Activated naive CD8-positive, alpha-beta T cell treated with anti-CD3 and anti-CD28 coated beads, Interleukin-2, amount 50 U/mL, for 24 hours (primary cell): ENCODE measurements at places on chromosomes 7 and 10.

- DNase-seq = no peak
These were observed 28.5 kb downstream of the NAPEPLD start for GRCh38 chr7:103120362-103120761.

- no peak for DNase-seq
These were observed 15.9 kb downstream of the VIPR2 start for GRCh38 chr7:159128767-159129166.

DNA sequence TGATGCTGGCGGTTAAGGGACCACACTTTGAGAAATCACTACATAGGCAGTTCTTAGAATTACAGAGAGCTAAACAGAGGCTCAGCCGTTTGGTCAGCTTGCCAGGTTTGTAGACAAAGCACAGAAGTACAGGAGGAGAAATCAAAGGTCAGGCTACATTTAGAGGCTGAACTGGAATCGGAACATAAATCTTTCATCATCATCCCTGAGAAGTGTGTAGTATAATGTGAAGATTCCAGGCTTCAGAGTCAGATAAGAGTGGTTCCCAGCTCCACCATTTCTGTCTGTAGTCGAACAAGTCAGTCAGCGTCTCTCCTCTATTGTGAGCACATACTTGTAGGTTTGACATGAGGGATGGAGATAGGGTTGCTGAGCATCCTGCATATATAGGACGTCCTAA, 18.9 kb downstream of the CDK1 start:
- DNase-seq = no peak

DNA sequence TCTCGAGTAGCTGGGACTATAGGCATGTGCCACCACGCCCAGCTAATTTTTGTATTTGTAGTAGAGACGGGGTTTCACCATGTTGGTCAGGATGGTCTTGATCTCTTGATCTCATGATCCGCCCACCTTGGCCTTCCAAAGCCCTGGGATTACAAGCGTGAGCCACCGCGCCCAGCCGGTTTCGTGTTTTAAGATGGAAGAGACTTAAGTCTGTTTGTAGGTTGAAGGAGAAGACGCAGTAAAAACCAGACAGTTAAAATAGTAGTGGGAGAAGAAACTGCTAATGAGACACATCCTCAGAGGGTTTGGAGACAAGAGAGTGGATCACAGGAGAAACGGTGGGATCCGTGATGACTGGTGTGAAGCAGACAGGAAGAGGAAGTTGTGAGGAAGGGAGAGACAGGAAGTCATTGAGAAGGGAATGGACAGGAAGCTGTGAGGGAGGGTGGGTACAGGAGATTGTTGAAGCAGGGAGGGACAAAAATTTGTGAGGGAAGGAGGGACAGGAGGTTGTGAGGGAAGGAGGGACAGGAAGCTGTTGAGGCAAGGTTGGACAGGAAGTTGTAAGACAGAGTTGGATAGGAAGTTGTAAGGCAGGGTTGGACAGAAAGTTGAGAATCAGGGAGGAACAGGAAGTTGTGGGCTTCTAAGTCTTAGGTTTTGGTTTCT, 115.5 kb downstream of the WDFY4 start:
- DNase-seq = no peak

DNA sequence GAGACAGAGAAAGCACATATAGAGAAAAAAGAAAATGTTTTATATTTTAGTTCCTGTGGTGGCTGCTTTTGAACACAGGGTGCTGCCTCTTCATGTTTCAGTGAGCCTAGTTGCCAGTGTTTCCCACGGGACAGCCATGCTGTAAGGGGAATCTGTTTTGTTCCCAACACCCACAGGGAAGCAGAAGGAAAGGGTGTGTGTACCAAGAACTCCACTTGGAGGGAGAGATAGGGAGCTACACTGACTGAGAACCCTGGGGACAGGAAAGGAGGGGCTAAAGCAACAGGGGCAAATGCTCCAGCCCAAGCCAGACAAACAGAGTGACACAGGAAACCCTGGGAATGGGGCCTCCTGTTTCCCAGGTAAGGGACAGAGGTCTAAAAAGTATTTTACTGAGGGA, 40.2 kb downstream of the FRMPD2 start:
- DNase-seq = no peak

DNA sequence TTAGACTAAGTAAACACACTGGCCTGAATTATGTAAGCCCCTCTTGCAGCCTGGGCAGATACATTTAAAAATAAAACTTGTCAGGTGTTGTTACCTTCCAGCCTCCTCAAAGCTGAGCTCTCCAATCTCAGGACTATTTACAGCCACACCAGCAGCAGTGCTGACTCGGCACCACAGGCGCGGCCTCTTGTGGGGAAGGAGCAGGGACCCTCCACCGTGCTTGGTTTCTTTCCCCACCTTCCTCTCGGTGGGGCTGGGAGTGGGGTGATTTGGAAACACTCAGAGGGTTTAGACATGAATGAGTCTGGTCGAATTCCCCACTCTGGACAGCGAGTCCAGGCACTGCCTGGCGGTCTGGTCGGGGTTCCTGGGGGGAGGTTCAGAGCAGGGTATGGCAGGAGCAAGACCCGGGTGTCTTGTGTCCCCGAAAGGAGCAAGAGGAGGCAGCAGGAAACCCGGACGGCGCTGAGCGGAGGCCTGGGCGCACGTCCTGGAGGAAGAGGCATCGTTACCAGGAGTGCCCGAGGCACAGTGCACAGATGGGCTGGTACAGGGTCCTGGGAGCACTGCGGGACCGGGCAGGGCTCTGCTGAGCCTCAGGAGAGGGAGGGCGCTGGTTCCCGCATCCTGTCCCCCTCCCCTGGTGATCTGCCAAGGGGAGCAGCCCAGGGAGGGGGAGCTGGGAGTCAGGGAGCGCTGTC, 29.2 kb upstream of the CFAP46 start:
- no peak for DNase-seq

DNA sequence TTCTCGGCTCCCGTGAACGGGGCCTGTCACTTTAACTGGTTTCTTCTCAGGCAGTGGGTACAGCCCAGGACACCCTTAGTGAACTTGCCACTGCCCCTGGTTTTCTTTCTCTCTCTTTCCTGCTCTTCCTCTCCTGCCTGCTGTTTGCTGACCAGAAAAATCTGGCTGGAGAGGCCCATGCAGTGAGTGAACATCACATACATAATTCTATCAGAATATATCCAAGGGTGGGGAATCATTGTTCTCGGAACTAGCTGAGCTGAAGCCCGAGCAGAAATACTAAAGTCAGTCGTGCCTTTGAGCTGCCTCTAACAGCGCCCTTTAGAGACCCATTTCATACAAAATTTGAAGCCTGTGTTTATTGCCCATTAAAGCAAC, 501.5 kb upstream of the GALNT17 start:
- DNase-seq = no peak

- DNase-seq = no peak
These were observed 91.2 kb downstream of the LCOR start for GRCh38 chr10:96922978-96923948.

DNA sequence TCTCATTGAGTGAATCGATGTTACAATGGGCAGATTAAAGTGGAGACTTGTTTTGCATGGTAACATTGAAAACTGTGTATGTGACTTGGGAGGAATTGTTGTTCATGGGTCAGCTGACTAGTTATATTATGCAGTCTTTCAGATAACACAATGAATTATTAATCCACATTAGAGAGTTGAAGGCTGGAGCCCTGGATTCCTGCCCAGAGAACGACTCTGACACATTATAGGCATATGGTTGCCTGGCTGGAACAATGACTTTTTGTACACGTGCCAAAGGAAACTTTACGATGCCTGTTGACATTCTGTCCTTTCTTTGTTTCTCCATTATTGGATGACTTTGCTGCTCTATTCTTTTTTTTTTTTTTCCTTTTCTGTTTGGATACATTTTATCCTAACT, 52.3 kb upstream of the TMEM229A start:
- DNase-seq = no peak

- no peak for DNase-seq
These were observed 41.4 kb upstream of the TECTB start for GRCh38 chr10:112241651-112242341.

DNA sequence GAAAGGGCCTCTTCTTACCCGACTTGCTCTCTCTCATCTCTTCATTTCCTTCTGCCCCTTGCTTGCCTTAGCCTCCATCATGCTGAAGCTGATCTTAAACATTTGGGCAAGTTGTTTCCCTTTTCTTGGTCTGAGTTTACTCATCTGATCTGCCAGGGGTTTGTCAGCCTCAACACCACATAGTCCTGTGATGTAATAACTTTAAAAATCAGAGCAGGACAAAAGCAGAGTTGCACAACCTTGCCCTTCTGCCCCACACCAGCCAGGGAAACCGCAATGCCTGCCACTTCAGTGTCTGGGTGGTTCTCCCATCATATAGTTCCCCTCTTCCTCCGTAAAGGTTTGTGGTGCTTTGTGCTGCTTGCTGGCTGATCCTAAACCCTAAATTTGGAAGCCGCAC, 9.9 kb upstream of the LIPM start:
- DNase-seq = no peak

DNA sequence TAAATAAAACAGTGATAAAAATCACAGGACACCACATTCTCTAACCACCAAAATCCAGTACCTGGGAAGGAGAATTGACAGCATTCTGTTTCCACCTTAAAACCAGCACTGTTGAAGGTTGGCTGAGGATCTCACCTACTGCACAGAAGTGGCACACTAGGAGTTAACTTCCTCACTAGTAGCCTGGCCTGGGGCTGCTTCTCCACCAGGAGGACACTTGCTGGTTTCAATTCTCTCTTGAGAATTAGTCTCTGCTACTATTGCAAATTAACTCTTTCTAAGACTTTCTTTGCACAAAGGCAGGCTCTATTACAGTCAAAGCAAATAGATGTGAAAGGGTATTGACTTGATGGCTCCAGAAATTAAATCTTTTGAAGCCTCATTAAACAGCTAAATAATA, 2.3 kb upstream of the CTTNBP2 start:
- no peak for DNase-seq

GRCh38 chr7:48708635-48709034, 215.7 kb upstream of the CDC14C start:
- no peak for DNase-seq

GRCh38 chr7:107068156-107068555, 23.7 kb downstream of the PRKAR2B start:
- DNase-seq = no peak

GRCh38 chr10:3096149-3096548, 28.8 kb downstream of the PFKP start:
- no peak for DNase-seq

DNA sequence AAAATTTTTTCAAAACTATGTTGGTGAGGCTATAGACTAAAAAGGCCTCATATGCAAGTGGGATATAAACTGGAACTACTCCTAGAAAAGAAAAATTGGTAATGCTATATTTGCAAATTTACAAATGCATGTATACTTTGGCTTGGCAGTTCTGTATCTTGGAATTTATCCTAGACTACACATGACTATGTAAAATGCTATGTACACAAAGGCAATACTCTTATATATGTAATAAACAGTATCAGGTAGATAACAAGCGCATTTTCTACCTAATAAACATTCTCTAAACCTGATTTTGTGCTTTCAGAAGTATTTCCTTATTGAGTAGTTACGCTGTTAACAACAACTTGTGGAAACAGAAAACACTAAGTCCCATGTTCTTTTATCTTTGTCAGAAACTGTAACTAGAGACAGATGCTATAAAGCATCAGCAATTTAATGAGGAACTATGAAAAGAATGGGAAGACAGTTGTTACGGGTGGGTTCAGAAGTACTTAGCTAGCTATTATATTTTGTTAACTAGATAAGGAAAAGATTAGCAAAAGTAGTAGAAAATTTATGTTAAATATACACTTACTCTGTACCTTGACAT, 107.8 kb downstream of the ARHGAP12 start:
- no peak for DNase-seq

GRCh38 chr10:122115874-122116273, 126.9 kb downstream of the TACC2 start:
- no peak for DNase-seq

- no peak for DNase-seq
These were observed 223.4 kb downstream of the DOCK4 start for GRCh38 chr7:111982804-111983203.

DNA sequence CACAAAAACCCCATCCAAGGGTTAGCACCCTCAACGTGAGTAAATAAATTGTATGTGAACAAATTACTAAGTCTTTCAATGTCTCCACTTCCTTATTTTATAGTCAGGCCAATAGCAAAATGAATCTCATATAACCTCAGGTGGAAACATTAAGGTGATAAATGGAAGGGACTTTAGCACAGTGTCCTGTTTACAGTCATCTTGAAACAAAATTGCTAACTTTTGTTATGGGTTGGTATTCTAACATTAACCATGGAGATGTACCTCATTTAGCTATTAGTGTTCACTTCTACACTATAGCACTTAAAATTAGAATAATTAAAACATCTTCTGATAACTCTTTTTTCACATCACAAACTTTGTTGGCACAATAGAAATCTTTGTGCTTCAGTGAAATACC, 255.8 kb upstream of the CNTNAP2 start:
- no peak for DNase-seq

DNA sequence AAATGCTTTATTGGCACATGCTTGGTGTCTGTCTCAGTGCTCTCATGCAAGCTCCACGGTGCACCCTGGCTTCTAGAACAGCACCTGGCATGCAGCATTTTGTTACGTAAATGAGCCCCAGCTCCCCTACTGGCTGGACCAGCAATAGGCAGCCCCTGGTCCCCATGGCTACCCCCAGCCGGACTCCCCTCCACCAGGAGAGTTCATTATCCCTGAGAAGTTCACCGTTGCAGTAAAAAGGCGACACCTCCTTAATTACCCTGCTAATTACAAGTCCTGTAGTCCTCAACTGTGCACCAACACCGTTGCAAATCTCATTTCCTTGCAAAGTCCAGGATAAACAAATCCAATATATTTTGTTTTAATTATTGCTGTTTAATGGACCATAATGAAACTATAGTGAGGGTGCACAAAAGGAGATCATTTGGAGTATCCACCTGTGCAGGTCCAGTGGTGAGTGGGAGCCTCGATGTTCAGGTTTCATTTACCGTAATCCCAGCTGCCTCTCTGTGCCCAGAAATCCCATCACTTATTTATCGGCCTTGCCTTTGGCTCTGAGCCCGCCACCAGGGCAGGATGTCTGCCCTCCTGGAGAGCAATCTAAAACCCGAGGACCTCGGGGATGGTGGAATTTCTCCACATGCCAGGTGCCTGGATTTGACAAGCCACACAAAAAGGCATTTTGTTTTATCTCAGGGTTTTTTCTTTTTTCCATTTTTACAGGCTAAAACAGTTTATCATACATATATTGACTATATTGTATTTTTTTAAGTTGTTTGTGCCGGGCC, 12.8 kb upstream of the DRGX start:
- no peak for DNase-seq

GRCh38 chr7:70621954-70622600, 509.9 kb upstream of the GALNT17 start:
- no peak for DNase-seq
